ENCODE measurements at places on chromosomes 6 and 20. TPM values are rescaled to one million over a fixed set of nuclear protein-coding genes. Genes with fewer than 3 reads are reported as not detected.

DNA sequence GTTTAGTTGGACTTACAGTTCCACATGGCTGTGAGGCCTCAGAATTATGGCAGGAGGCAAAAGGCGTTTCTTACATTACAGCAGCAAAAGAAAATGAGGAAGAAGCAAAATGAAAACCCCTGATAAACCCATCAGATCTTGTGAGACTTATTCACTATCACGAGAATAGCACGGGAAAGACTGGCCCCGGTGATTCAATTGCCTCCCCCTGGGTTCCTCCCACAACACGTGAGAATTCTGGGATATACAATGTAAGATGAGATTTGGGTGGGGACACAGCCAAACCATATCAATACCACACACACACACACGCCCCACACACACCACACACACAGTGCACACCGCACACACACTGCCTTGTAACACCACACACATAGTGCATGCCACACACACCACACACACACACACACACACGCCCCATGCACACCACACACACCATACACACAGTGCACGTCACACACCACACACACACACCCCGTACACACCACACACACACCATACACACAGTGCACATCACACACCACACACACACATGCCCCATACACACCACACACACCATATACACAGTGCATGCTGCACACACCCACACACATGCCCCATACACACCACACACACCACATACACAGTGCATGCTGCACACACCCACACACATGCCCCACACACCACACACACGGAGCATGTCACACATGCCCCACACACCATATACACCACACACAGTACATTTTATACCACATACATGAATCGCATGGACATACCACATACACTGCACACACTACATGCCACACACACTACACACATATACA lies 310.5 kb downstream of the TAF4 start:
- H3K27ac ChIP-seq = no peak overlapping the region
- H3K27me3 ChIP-seq = no peaks in the 10 kb centered on the region
- H3K4me3 ChIP-seq = no peak overlapping the region
- no peak for DNase-seq
- peaks cover 4% of the 10 kb centered on the region for H3K4me1 ChIP-seq
- H3K36me3 ChIP-seq = no peaks in the 10 kb centered on the region

DNA sequence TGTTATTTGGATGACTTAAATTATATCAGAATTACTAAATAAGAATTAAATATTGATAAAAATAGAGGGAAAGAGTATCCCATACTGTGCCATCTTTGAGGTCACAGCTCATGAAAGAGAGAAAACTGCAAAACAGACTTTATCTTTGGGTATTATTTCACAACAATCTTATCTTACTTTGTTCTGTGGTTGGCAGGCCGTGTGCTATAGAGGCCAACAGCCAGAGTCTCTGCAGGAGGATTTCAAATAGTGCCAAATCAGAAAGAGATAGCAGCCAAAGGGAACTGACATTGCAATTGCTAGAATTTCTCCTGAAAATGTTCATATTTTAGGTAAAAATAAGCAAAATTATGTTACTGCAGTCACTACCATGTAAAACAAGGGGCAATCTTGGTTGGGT lies 354.2 kb downstream of the GRIK2 start:
- no peaks in the 10 kb centered on the region for H3K36me3 ChIP-seq
- no peaks in the 10 kb centered on the region for H3K27me3 ChIP-seq
- peaks cover 3% of the 10 kb centered on the region for H3K4me1 ChIP-seq
- no peak overlapping the region for H3K4me3 ChIP-seq
- no peak for DNase-seq

GRCh38 chr20:47126709-47127108 lies 229.8 kb downstream of the ZMYND8 start:
- H3K4me3 ChIP-seq = no peak overlapping the region
- no peaks in the 10 kb centered on the region for H3K27me3 ChIP-seq
- H3K4me1 ChIP-seq = peaks cover 32% of the 10 kb centered on the region
- H3K27ac ChIP-seq = no peak overlapping the region

GRCh38 chr6:156852858-156853216 lies 75.7 kb downstream of the ARID1B start:
- peak; percentile 45 for DNase-seq
- H3K27ac ChIP-seq = no peak overlapping the region
- H3K4me3 ChIP-seq = no peak overlapping the region
- H3K27me3 ChIP-seq = no peaks in the 10 kb centered on the region
- no peaks in the 10 kb centered on the region for H3K36me3 ChIP-seq

- no peaks in the 10 kb centered on the region for H3K4me1 ChIP-seq
- H3K4me3 ChIP-seq = no peak overlapping the region
- no peak for DNase-seq
- H3K36me3 ChIP-seq = no peaks in the 10 kb centered on the region
- no peaks in the 10 kb centered on the region for H3K27me3 ChIP-seq
Measured at GRCh38 chr20:25319241-25320034, 71.2 kb downstream of the ABHD12 start.

Gene PNISR
- 266 TPM for total RNA-seq

Gene OPN5
- total RNA-seq = not detected

Gene SPATS1
- total RNA-seq = 0.25 TPM

- peaks cover 6% of the 10 kb centered on the region for H3K4me1 ChIP-seq
- H3K36me3 ChIP-seq = no peaks in the 10 kb centered on the region
- no peak overlapping the region for H3K27ac ChIP-seq
- H3K4me3 ChIP-seq = no peak overlapping the region
- DNase-seq = no peak
- H3K27me3 ChIP-seq = no peaks in the 10 kb centered on the region
Measured at GRCh38 chr6:104282581-104282980, 577.1 kb downstream of the HACE1 start.

- H3K4me3 ChIP-seq = no peak overlapping the region
- H3K27me3 ChIP-seq = peaks cover 7% of the 10 kb centered on the region
- H3K4me1 ChIP-seq = no peaks in the 10 kb centered on the region
- no peak for DNase-seq
- H3K36me3 ChIP-seq = no peaks in the 10 kb centered on the region
Measured at GRCh38 chr20:63090052-63090451, 83.3 kb upstream of the BHLHE23 start.

- H3K27me3 ChIP-seq = no peaks in the 10 kb centered on the region
- no peak overlapping the region for H3K27ac ChIP-seq
- no peak for DNase-seq
Measured at GRCh38 chr6:93819189-93819588, 399.8 kb upstream of the EPHA7 start.

Gene AARS2
- 29.3 TPM for total RNA-seq

Gene OR2H2
- not detected for total RNA-seq

Gene TUBB1
- not detected for total RNA-seq

DNA sequence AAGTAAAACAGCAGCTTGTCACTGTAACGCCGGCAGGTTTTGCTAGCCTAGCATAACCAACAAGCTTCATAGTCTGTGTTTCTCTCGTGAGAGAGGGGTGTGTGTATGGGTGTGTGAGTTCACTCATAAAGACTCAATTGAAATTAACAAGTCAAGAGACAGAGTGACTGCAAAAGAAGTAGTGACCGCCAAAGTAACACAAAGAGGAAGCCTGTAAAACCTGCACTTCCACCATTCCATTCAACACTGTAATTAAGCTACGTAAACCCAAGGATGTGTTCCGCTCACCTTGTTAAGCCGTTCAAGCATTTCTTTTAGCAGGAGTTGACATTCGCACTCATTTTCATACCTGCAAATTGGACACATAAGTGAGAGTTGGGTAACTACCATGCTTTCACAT lies 6.6 kb downstream of the BFSP1 start:
- no peak overlapping the region for H3K4me3 ChIP-seq
- no peaks in the 10 kb centered on the region for H3K36me3 ChIP-seq
- DNase-seq = no peak
- no peaks in the 10 kb centered on the region for H3K4me1 ChIP-seq
- no peak overlapping the region for H3K27ac ChIP-seq

Gene GLP1R
- 1.3 TPM for total RNA-seq

Gene TCFL5
- 29.1 TPM for total RNA-seq

GRCh38 chr6:138800377-138801150 lies 4.7 kb downstream of the ECT2L start:
- H3K4me1 ChIP-seq = peaks cover 7% of the 10 kb centered on the region
- no peak for DNase-seq
- peaks cover 16% of the 10 kb centered on the region for H3K27me3 ChIP-seq
- H3K36me3 ChIP-seq = no peaks in the 10 kb centered on the region
- H3K27ac ChIP-seq = no peak overlapping the region

- no peaks in the 10 kb centered on the region for H3K36me3 ChIP-seq
- no peak overlapping the region for H3K27ac ChIP-seq
- H3K4me1 ChIP-seq = peaks cover 8% of the 10 kb centered on the region
- H3K4me3 ChIP-seq = no peak overlapping the region
- DNase-seq = no peak
- no peaks in the 10 kb centered on the region for H3K27me3 ChIP-seq
Measured at GRCh38 chr6:18985061-18985460, 597.9 kb downstream of the RNF144B start.

GRCh38 chr6:1700278-1700967 lies 90.7 kb downstream of the FOXC1 start:
- H3K27me3 ChIP-seq = no peaks in the 10 kb centered on the region
- no peaks in the 10 kb centered on the region for H3K36me3 ChIP-seq
- peaks cover 10% of the 10 kb centered on the region for H3K4me1 ChIP-seq

GRCh38 chr6:73688351-73688750 lies 7.7 kb upstream of the CD109 start:
- H3K4me3 ChIP-seq = no peak overlapping the region
- H3K4me1 ChIP-seq = no peaks in the 10 kb centered on the region
- no peaks in the 10 kb centered on the region for H3K27me3 ChIP-seq

DNA sequence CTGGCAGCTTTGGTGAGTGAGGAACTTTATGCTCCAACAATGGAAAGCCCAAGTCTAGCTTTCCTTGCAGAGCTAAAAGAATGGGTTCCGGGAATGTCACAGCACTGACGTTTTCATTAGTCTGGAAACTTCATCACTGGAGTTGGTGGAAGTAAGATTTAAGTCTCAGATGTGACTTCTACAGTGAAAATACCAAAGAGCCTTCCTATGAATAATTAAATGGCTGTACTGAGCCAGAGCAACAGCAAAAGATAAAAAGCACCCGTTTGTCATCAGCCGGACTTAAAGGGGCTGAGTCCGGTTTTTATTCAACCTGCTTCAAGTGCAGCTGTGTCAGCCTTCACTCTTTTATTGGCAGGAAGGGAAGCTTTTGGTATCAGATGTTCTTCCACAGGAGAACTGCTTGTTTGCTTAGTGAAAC lies 46.5 kb upstream of the SHLD1 start:
- no peak for DNase-seq
- no peak overlapping the region for H3K4me3 ChIP-seq
- H3K4me1 ChIP-seq = no peaks in the 10 kb centered on the region
- no peaks in the 10 kb centered on the region for H3K27me3 ChIP-seq
- H3K36me3 ChIP-seq = no peaks in the 10 kb centered on the region

GRCh38 chr20:33419140-33419974 lies 18.0 kb upstream of the CDK5RAP1 start:
- no peak overlapping the region for H3K4me3 ChIP-seq
- no peaks in the 10 kb centered on the region for H3K27me3 ChIP-seq
- no peaks in the 10 kb centered on the region for H3K36me3 ChIP-seq
- no peaks in the 10 kb centered on the region for H3K4me1 ChIP-seq
- no peak for DNase-seq
- no peak overlapping the region for H3K27ac ChIP-seq

Gene ADGB
- not detected for total RNA-seq

Gene PLCB4
- total RNA-seq = 20.6 TPM

DNA sequence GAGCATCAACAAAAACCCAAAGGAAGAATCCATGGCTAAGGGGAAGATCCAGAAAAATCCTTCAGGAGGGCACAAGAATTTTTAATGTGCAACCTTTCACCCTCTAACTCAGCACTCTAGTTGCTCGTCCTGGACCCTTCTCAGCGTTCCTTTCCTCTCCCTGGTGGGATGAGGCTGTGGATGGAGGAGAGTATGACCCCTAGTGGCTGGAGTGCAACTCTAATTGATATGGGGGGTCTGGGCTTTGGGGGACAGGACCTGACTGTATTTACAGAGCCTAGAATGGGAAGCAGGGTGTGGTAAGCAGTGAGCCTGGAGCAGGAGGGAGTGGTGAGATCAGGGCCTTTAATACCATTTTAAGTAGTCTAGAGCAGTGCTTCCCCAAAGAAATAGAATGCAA lies 83.9 kb upstream of the CEP85L start:
- DNase-seq = peak; percentile 58
- H3K4me3 ChIP-seq = no peak overlapping the region
- H3K27ac ChIP-seq = no peak overlapping the region

GRCh38 chr20:22617160-22617559 lies 32.8 kb upstream of the FOXA2 start:
- H3K36me3 ChIP-seq = no peaks in the 10 kb centered on the region
- H3K4me3 ChIP-seq = no peak overlapping the region
- peaks cover 14% of the 10 kb centered on the region for H3K4me1 ChIP-seq
- H3K27ac ChIP-seq = no peak overlapping the region
- no peak for DNase-seq
- peaks cover 8% of the 10 kb centered on the region for H3K27me3 ChIP-seq

Gene WFDC2
- 2.7 TPM for total RNA-seq

DNA sequence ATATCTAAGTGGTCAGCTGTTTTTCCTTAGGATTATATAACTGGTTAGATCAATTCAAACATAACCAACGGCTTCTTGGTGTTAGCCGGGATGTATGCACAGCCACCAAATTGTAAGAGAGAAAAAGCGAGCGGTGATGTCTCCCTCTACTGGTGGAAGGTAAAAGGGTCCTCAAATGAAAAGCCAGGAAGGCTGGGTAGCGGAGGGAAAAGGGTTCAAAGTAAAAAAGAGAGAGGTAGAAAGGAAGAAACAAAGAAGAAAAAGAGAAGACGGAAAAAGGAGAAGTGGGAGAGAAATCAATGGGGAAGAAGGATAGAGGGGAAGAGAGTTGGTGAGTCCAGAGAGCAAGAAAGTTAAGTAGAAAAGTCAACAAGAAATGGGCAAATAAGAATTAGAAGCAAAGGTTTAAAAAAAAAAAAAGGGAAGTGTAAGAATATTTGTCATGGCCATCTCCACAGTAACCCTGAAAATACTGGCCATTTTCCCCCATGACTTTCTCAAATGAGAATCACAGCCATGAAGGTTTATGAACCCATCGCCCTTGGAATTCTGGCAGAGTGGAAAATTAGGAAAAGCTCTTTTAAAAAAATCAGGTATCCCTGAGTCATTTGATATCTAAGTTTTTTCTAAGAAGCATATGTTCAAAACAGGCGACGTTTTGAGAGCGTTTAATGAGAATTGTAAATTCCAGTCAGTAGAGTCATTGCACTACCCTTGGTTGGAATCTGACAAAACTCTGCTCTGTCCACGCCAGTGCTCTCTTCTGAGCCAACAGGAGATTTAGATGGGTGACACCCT lies 155.6 kb upstream of the SNX9 start:
- no peaks in the 10 kb centered on the region for H3K36me3 ChIP-seq
- peak; percentile 73 for DNase-seq
- H3K27me3 ChIP-seq = no peaks in the 10 kb centered on the region
- H3K27ac ChIP-seq = no peak overlapping the region
- no peak overlapping the region for H3K4me3 ChIP-seq
- H3K4me1 ChIP-seq = peaks cover 17% of the 10 kb centered on the region

Gene PDE7B
- 0.12 TPM for total RNA-seq
